COLO829 (cell line): ENCODE measurements at places on chromosomes 3 and 15.

DNA sequence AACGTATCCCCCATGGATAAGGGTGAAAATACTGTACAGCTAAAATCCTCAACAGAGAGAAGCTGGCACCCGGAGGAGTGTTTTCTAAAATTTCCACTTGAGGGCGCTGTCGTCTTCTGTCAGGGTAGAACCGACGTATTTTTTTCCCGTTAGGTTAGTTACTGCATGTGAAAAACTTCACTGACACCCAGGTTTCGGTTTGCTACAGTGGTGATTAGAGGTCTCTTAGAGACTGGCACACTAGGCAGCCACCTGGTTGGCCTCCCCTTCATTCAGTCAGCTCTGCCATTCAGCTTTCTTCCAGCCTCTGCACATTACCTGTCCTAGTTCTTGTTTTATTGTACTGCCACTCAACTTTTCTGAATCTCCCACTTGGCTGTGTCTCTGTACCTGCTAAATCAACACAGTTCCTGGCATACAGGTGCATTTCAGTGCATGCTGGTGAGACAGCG lies 18.4 kb downstream of the CCK start:
- DNase-seq = no peak

GRCh38 chr15:74129586-74130154 lies 716 bp upstream of the ISLR2 start:
- no peak for DNase-seq

DNA sequence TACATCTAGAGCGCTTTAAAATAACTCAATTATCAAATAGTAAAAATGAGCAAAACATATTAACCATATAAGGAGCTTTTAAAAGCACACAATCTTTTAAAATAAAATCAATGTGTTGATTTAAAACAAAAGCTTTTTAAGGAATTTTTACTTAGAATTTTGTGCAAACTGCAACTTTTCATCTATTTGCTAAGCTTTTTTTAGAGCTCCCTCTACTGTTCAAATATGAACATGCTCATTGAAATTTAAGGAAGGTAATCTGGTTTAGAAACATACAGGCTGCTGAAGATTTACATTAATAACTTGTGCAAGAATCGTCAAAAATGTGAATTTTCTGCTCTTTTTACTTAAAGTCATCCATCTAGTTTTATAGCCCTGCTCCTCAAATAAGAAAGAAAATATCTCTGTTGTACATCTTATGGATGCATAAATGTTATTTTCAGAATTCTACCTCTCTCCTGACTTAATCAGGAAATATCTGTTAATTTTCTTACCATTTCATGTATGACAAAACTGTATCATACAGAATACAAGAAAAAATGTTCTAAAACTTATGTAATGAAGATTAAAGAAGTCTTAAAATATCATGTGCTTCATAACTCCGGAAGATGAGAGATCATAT lies 469.4 kb upstream of the ROBO2 start:
- DNase-seq = peak; percentile 32

DNA sequence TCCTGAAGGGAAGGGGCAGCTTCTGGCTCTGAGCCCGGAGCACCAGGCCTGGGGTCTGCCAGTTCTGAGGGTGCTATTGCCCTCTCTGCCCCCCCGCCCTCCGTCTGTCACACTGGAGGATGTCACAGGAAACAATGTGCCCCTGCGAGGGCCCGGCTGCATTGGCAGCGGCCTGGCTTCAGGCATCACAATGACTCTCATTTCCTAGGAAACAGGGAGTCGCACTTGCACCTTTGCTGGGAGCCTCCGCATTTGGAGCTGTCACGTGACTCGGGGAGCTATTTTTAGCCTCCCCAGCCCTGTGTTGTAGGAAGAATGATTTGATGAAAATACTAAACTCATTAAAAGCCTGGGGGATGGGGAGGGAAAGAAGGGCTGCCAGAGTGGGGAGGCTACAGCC lies 518.9 kb downstream of the SHQ1 start:
- DNase-seq = no peak

DNA sequence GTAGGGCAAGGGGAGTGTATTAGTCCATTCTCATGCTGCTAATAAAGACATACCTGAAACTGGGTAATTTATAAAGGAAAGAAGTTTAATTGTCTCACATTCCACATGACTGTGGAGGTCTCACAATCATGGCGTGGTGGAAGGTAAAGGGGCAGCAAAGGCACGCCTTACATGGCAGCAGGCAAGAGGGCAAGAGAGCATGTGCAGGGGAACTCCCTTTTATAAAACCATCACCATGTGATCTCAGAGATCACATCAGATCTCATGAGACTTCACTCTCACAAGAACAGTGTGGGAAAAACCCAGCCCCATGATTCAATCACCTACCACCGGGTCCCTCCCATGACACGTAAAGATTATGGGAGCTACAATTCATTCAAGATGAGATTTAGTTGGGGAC lies 41.4 kb downstream of the SUMF1 start:
- no peak for DNase-seq

GRCh38 chr3:14358426-14359211 lies 43.8 kb upstream of the SLC6A6 start:
- DNase-seq = no peak

DNA sequence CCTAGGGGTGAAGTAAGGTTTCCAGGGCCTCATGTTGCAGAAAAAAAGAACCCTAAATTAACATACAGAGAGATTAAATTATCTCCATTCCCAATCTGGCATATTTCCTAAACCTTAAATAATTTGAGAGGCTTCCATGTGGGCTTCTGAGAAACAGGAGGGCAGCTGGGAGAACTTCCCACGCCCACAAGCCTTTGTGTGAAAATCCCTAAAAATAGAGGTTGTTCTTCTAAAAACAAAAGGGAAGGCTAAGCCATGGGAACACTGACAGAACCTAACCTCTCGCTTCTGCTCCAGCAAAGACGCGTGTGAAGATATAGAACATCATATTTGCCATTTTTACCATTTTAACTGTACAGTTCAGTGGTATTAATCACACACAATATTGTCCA lies 812 bp upstream of the SLC12A8 start:
- no peak for DNase-seq

DNA sequence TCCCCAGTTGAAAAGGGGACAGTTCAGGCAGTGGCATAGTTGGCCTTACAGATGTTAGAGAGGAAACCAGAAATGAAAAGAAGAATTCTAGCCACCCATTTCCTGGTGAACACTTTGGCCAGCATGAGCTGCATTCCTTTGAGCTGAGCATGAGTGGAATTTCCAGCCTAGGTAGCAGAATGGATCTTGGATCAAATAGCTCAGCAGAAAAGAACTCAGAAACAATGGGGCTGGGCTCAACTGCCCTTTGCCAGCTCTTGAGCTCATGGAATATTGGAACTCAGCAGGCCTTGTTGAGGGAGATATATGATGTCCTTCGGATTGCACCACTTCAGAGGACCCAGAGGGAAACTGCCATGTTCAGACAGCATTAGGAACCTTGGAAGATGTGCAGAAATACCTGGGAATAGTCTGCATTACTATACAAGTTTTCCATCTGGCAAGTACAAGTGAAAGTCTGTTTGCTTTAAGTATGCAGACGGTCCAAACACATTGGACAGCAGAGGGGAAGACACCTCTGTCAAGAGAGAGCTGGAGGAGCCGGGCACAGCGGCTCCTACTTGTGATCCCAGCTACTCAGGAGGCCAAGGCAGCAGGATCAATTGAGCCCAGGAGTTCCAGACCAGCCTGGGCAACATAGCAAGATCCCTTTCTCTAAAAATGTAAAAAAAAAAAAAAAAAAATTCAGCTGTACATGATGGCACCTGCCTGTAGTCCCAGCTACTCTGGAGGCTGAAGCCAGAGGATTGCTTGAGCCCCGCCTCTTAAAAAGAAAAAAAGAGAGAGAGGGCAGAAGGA lies 3.1 kb upstream of the CDV3 start:
- no peak for DNase-seq

DNA sequence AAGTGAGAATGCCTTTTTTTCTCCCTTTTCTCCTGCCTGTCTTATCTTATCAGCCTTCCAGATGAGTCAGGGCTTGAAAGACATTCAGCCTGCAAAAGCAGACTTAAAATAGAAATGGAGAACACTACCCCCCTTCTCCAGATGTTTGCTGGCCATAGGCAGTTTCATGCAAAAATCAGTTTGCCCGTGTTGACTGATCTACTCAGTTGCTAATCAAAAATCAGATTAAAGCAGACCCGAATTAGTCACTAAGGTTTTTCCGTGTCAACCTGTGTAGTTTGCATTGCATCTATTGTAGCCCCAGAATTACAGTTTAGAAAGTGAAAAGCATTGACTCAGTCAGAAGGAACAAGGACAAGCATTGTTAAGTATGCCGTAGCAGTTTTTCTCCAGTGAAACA lies 56.2 kb downstream of the IL5RA start:
- DNase-seq = peak; percentile 56

- DNase-seq = no peak
Measured at GRCh38 chr3:112038863-112039262, 4.3 kb downstream of the TMPRSS7 start.

GRCh38 chr15:101458908-101459578 lies 30.5 kb downstream of the PCSK6 start:
- no peak for DNase-seq

- no peak for DNase-seq
Measured at GRCh38 chr3:195254454-195255175, 16.3 kb downstream of the XXYLT1 start.

DNA sequence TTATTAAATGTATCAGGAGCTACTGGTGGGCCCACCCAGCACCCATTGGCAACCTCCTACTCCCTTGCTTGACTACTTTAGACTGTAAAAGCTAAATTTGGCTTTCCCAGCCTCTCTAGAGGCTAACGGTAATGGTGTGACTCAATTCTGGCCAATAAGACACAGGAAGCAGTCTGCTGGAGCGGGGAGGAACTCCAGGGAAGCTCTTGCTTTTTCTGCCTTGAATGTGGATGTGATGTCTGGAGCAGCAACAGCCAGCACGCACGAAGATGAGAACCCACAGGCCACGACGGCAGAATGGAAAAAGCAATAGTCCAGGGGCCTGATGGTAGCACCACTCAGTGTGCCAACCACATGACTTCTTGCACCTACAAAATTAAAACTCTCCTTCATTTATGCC lies 39.9 kb downstream of the RAB6B start:
- no peak for DNase-seq

DNA sequence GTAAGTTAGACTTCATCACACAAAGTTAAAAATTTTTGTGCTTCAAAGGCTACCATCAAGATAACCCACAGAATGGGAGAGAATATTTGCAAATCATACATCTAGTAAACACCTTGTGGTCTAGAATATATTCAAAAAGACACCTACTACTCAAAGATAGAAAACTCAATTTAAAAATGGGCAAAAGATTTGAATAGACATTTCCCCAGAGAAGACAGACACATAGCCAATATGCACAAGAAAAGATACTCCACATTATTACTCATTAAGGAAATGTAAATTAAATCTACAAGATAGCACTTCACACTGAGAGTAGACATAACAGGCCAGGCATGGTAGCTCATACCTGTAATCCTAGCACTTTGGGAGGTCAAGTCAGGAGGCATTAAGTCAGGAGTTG lies 87.8 kb upstream of the MANF start:
- no peak for DNase-seq
